ENCODE measurements at places on chromosomes 3 and 15.

- no peak for DNase-seq
Observed at GRCh38 chr3:57978316-57978715, 29.9 kb upstream of the FLNB start.

- DNase-seq: no peak
Observed at GRCh38 chr3:168113848-168114247, 18.1 kb upstream of the GOLIM4 start.

GRCh38 chr3:196181127-196181546 lies 30.1 kb downstream of the ZDHHC19 start:
- DNase-seq: no peak

- no peak for DNase-seq
Observed at GRCh38 chr3:167814441-167814951, 79.0 kb downstream of the SERPINI1 start.

- no peak for DNase-seq
Observed at GRCh38 chr3:176376531-176376930, 820.8 kb downstream of the TBL1XR1 start.

DNA sequence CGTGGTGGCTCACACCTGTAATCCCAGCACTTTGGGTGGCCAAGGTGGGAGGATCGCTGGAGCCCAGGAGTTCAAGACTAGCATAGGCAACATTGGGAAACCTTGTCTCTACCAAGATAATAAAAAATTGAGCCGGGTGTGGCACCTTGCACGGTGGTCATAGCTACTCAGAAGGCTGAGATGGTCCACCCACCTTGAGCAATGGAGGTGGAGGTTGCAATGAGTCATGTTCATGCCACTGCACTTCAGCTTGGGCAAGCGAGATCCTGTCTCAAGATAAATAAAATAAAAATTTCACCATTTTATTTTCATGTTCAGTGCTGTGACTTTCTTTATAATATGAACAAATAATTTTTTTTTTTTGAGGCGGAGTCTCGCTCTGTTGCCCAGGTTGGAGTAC lies 12.5 kb downstream of the MAPK6 start:
- no peak for DNase-seq

DNA sequence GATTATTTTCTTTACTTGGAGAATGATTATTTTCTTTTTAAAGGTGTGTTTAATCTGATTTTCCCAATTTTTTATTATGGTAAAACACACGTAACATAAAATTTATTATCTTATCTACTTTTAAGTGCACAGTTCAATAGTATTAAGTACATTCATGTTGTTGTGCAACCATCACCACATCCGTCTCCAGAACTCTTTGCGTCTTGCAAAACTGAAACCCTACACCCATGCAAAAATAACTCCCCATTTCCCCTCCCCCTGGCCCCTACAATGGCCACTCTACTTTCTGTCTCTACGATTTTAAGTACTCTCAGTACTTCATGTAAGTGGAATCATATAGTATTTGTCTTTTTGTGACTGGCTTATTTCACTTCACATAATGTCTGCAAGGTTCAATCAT lies 230.7 kb downstream of the SATB1 start:
- DNase-seq: no peak

DNA sequence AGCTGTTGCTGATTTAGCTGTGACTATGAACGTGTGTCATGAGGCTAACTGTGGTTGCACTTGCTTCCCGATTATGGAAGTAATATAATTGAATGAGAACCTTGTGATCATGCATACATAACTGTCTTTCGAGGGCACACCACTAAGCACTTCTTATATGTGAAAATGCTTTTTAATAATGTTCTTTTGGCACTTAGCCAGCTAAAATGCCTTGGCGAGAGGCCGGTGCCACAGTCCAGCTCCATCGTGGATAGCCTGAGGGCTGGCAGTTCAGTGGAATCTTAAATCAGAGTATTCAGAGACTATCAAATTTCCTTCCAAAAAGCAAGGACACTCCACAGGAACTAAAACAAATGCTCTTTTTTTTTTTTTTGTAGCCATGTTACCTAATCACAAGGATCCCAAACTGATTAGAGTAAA lies 161.6 kb upstream of the FRMD4B start:
- DNase-seq: no peak

- no peak for DNase-seq
Observed at GRCh38 chr3:153853163-153853562, 268.0 kb upstream of the ARHGEF26 start.

Measured in B cell (primary cell).